ENCODE measurements at places on chromosomes 12 and 14. TPM values are rescaled to one million over a fixed set of nuclear protein-coding genes. Genes with fewer than 3 reads are reported as not detected.
A peak's percentile ranks its signal among the peaks of the same experiment; 100 is the strongest.

Gene ZNF140
- total RNA-seq: 15.4 TPM

DNA sequence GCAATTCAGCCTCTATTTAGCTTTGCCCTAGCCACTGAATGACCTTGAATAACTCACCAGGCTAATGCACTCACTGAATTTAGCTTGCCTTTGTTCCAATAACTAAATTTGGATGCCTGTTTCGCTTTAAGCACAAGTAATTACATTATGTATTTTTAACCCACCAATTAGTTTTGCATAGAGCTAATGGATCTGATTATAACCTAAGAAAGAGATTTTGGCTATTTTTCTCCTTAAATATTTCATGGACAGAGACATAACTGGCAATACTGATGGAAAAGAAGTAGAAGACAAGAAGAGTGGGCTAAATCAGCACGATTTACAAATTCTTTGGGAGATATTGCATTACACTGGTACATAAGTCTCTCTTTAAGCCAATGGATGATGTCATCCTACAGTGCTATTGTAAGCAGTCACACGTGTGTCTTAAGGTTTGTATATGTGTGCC lies 85.7 kb downstream of the AKAP6 start:
- peaks cover 22% of the 10 kb centered on the region for H3K4me1 ChIP-seq
- DNase-seq: no peak
- no peak overlapping the region for H3K4me3 ChIP-seq
- H3K27ac ChIP-seq: no peak overlapping the region

Gene TUNAR
- total RNA-seq: 54.1 TPM

DNA sequence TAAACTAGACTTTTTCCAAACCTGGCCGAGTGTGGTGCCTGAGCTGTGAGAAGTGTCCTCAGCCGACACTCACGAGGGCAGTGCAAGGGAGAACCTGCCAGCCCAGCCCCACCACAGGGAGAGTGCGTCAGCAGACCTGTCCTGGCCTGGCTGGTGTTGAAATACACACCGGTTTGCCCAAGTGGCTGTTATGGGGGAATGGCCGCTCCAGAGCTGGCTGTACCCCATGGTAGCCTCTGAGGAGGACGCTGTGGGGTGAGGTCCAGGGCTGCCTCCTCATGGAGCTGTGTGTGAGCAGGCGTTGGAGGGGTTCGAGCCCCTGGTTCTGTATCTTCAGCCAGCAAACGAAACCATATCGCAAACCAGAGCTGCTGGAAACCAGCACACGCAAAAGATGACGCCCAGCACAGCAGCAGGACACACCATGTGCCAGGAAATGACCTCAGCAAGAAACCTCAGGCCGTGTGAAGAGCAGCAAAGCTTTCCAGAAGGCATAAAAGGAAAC lies 9.4 kb downstream of the ANKRD9 start:
- H3K27me3 ChIP-seq: no peaks in the 10 kb centered on the region
- no peak overlapping the region for H3K27ac ChIP-seq
- DNase-seq: no peak
- no peak overlapping the region for H3K4me3 ChIP-seq

GRCh38 chr12:96117460-96117859 lies 76.7 kb upstream of the ELK3 start:
- DNase-seq: no peak
- H3K36me3 ChIP-seq: no peaks in the 10 kb centered on the region
- no peak overlapping the region for H3K27ac ChIP-seq
- H3K4me3 ChIP-seq: no peak overlapping the region
- H3K4me1 ChIP-seq: peaks cover 6% of the 10 kb centered on the region
- H3K27me3 ChIP-seq: no peaks in the 10 kb centered on the region

- no peaks in the 10 kb centered on the region for H3K36me3 ChIP-seq
- peak; percentile 40 for DNase-seq
- no peaks in the 10 kb centered on the region for H3K27me3 ChIP-seq
- no peaks in the 10 kb centered on the region for H3K4me1 ChIP-seq
- H3K27ac ChIP-seq: no peak overlapping the region
Measured at GRCh38 chr12:122159882-122160281, 14.1 kb downstream of the IL31 start.

- no peaks in the 10 kb centered on the region for H3K36me3 ChIP-seq
- peaks cover 19% of the 10 kb centered on the region for H3K4me1 ChIP-seq
- no peak overlapping the region for H3K4me3 ChIP-seq
- DNase-seq: no peak
- no peaks in the 10 kb centered on the region for H3K27me3 ChIP-seq
Measured at GRCh38 chr12:122090759-122091515, 12.4 kb downstream of the MLXIP start.

DNA sequence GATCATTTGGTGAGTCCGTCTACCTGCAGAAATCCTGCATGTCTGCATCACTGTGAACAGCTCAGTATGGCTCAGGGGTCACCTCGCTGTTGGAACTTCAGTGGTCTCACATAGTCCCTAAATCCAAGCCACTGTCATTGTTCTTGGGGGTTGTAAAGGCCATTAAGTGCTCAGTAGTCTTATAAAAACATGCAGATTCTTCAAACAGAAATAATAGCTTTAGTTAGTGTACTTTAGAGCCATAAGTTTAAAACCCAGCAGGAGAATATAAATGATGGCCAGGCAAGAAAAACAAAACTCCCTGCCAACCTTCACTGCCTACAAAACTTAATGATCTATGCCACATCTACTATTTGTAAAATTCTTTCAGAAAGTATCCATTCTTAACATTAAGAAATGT lies 396.3 kb downstream of the SYT1 start:
- no peak overlapping the region for H3K27ac ChIP-seq
- peaks cover 19% of the 10 kb centered on the region for H3K27me3 ChIP-seq
- no peak for DNase-seq

- H3K27me3 ChIP-seq: no peaks in the 10 kb centered on the region
- H3K4me1 ChIP-seq: peaks cover 3% of the 10 kb centered on the region
- no peak overlapping the region for H3K27ac ChIP-seq
- H3K4me3 ChIP-seq: no peak overlapping the region
Measured at GRCh38 chr12:3770891-3771290, 18.0 kb upstream of the CRACR2A start.

Gene ZNF891
- 5.4 TPM for total RNA-seq

DNA sequence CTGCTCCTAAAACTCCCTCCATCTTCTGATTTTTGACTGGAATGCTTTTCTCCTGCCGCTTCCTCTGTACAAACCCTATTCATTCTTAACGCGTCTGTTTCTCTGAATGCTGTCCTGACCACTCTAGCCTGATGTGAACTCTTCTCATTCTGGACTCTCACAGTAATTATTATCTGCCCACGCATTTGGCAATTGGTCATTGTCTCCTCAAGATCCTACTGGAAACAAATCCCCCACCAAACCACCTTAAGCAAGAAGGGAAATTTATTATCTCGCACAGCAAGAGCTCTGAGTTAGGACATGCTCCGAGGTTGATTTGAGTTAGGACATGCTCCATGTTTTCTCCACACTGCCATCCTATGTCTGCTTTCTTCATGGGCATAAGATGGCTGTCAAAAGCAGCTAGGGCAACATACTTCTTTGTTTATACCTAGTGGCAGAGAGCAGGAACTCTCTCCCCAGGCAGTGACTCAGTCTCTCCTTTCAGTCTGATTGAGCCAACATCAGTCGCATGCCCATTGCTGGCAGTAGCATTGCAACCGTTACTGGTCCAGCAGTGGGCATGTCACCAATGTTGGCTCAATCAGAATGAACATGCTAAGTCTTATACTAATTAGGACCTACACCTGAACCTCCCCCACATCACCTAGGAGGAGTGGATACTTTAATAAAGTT lies 102.2 kb downstream of the SSPN start:
- no peaks in the 10 kb centered on the region for H3K36me3 ChIP-seq
- H3K4me3 ChIP-seq: no peak overlapping the region
- H3K27ac ChIP-seq: no peak overlapping the region
- H3K4me1 ChIP-seq: no peaks in the 10 kb centered on the region
- no peaks in the 10 kb centered on the region for H3K27me3 ChIP-seq
- DNase-seq: no peak

Gene KRT85
- not detected for total RNA-seq

DNA sequence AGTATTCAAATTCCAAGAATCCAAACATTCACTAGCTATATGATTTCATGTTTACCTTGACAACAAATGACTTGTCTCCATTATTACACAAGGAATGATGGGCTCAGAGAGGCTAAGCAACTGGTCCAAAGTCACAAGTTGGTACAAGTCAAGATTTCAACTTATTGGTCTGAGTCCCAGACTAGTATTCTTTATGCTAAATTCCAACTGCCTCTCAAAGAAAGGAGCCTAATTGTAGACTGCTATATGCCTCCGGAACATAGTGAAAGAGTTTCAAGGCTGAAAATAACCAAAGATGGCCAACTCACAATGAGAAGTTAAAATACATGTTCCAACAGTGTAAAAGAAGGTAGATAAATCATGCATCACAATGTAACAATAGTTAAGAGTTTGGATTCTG lies 7.5 kb downstream of the BTG1 start:
- H3K4me1 ChIP-seq: peaks cover 77% of the 10 kb centered on the region
- no peaks in the 10 kb centered on the region for H3K27me3 ChIP-seq
- H3K36me3 ChIP-seq: 0 out of 2 replicates have a peak, but pooled peaks cover 5% of the 10 kb centered on the region
- H3K4me3 ChIP-seq: peak overlapping the region; percentile 78

GRCh38 chr14:100409003-100409360 lies 85.8 kb downstream of the SLC25A47 start:
- no peaks in the 10 kb centered on the region for H3K27me3 ChIP-seq
- 0 out of 2 replicates have a peak overlapping the region, but pooled peaks have one; percentile 23 for H3K27ac ChIP-seq
- peaks cover 30% of the 10 kb centered on the region for H3K4me1 ChIP-seq
- H3K36me3 ChIP-seq: no peaks in the 10 kb centered on the region
- no peak overlapping the region for H3K4me3 ChIP-seq
- DNase-seq: no peak

DNA sequence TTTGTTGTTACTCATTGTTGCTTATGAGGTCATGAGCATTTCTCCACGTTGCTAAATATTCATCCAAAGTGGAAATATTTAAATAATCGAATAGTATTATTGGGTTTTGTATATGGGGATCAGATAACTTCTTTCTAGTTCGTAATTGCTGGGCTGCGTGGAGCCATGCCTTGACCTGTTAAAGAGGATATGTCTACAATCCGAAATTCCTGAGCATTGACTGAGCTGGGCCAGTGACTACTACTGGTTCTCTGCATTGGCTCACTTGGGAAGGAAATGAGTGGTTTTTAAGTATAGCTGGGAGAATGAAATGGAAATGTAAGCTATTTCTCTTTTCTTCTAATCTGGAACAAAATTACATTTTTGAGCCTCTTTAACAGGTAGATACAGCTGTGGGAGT lies 163.2 kb downstream of the RPL10L start:
- H3K27ac ChIP-seq: no peak overlapping the region
- H3K4me1 ChIP-seq: no peaks in the 10 kb centered on the region
- no peak overlapping the region for H3K4me3 ChIP-seq
- no peak for DNase-seq

GRCh38 chr12:52147367-52147963 lies 44.3 kb downstream of the KRT80 start:
- H3K27ac ChIP-seq: no peak overlapping the region
- no peaks in the 10 kb centered on the region for H3K36me3 ChIP-seq
- peaks cover 4% of the 10 kb centered on the region for H3K4me1 ChIP-seq
- no peak for DNase-seq
